T follicular helper cell (primary cell): ENCODE measurements at places on chromosomes 6 and 20.

GRCh38 chr6:40146902-40147301 lies 212.6 kb upstream of the MOCS1 start:
- DNase-seq, result no peak

- DNase-seq, result no peak
Measured at GRCh38 chr20:49646528-49646927, 67.2 kb downstream of the B4GALT5 start.

DNA sequence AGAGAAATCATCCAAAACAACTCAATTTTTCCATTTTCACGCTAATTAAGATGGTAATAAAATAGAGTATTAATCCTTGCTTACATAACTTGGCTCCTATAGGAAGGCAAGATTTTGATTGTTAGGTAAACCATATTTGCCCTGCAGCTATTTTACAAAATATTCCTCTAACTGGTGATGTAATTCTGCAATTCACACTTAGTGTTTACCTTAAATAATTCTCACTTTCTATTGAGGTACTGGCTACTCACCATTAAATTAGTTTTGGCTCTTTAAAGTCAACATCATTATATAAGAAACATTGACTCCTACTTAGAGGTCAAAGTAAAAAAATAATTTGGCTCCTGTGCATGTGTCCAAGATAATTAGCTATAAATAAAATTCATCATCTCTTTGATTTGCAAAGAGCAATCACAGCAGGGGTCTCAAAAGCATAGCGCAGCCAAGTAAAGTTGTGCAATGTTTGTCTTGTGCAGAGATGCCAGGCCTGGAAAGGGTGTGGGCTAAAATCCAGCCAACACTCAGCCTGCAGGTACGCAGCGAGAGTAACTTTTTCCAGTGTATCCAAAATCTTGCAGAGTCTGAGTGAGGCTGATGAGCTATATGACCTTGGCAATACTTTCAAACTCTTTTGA lies 501.2 kb downstream of the MMUT start:
- DNase-seq, result no peak

GRCh38 chr6:28446818-28447511 lies 3.7 kb upstream of the ZSCAN23 start:
- no peak for DNase-seq

GRCh38 chr6:139920027-139920775 lies 545.8 kb upstream of the CITED2 start:
- no peak for DNase-seq

DNA sequence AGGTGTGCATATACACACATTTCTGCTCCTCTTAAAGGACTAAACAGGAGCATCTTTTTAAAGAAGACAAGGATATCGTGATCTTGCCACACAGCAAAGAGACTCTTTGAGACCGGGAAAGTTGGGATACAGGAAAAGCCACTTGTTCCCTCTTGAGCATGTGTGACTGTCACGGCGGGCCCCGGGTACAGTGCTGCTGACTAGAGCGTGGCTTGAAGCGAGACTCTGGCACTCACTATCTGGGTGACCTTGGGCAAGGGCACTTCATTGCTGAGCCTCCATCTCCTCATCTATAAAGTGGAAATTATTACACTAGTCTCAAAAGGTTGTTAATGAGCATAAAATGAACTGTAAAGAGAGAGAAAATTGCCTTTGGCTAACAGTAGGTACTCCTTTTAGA lies 713.9 kb downstream of the PTPRT start:
- no peak for DNase-seq

- no peak for DNase-seq
Measured at GRCh38 chr6:108806171-108806570, 42.1 kb upstream of the ARMC2 start.

DNA sequence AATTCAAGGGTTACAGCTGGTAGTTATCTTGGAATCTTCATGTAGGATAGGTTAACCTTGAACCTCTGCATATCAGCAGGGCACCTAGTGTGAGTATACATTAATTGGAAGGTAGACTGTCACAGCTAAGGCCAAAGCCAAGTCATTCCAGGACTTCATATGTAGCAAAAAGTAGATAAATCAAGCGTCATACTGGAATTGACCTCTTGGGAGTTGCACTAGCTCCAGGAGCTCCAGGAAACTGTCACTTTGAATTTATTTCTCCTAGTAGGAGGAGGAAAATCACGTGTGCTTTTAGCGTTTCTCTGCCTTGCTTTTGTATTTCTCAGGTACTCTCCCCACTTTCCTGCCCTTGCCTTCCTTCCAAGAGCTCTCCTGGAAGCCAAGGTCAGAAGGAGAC lies 30.3 kb downstream of the RIPOR2 start:
- no peak for DNase-seq

DNA sequence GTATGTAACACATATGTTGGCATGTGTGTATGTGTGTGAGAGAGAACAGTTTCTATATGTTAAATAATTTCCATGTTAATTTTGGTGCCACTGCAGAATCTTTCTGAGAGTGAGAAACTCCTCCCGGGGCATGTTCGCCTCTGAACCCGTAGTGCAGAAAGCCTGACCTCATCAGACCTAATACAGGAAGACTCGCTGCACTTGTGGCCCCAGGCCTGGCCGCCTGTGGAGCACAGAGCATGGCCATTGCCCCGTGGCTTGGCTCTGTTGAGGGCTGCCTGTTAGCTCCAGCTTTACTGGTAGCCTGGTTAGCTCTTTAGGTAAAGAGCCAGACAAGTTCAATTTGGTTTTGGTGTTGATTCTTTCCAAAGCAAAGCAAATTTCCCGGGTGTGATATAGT lies 25.5 kb downstream of the FARS2 start:
- no peak for DNase-seq

DNA sequence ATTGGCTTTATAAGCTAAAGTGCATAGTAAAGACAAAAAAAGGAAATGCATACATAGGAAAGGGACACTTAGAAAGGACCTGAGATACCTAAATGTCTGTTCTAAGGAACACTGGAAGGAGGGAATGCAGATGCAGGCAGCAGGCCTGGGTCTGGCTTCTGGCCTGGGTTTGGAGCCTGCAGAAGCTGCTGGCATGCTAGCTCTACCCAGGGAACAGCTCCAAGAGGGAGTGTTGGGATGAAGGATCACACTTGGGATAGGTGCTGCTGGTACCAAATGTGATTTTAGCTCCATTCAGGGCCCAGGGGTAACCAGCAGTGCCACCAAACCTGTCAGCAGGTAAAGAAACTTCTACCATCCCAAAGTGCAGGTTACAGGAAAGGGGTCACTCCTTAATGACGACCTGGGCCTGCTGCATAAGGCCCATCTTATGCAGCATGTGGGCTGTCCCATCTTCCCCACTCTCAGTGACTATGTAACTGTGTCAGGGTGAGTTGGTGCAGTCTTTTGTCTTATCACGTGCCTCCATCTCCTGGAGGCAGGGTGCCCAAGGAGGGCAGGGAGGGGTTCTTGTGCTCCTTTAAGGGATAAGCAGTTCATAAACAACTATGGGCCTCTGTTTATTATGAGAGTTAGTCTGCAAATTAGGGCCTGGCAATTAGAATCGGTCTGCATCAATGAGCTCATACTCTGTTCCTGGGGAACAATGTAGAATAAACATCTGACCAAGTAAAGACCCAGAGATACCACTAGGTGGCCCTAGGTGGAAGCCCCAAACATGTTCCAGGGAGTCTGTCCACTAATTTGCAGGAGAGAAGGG lies 26.9 kb downstream of the DDX27 start:
- no peak for DNase-seq

GRCh38 chr6:54588176-54588575 lies 258.4 kb upstream of the FAM83B start:
- no peak for DNase-seq

DNA sequence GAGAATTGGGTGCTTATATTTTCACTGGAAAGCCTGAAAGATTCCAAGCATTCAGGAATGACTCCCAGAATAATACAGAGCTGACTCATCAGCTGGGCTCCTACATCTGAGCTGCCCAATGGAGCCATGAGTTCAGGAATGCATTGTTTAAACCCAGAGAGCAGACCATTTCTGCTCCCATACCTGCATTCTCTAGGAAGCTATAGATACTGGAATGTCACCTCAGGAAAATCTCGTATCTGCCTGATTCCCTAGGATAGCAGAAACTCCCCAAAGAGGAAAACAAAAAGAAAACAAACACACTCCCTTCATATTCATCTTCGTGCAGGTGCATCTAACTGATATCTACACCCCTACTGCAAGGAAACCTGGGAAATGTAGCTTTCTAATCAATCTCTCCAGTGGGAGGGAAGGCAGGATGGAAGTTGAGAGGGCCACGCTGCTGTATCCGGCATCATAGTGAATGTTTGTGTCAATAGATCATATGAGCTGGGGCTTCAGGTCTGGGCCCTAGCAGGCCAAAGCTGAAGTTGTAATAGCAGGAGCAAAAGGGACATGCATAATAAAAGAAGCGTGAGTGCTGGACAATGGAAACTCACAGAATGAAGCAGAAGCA lies 8.2 kb upstream of the SLC2A12 start:
- DNase-seq, result no peak

DNA sequence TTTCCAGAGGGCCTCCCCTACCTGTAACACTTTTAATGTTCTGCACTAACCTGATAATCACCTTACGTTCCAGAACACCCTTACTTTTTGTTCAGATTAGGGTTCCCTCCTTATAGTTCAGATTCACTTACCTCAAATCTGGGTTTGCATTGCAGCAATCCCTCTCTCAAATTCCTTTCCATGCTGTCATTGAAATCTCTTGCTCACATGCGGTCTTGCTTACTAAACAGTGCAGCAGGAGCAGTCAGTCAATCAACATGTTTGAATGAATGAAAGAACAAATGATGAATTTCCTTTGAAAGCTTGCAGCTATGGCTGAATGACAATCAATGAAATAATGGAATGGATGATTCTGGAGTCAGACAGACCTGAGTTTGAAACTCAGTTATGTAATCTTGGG lies 200.1 kb downstream of the HIVEP2 start:
- DNase-seq, result no peak

GRCh38 chr6:168126566-168127383 lies 47.8 kb upstream of the FRMD1 start:
- DNase-seq, result no peak

GRCh38 chr20:63419299-63419698 lies 53.2 kb downstream of the KCNQ2 start:
- DNase-seq, result no peak

- DNase-seq, result no peak
Measured at GRCh38 chr20:52496191-52496590, 304.6 kb upstream of the ZFP64 start.

DNA sequence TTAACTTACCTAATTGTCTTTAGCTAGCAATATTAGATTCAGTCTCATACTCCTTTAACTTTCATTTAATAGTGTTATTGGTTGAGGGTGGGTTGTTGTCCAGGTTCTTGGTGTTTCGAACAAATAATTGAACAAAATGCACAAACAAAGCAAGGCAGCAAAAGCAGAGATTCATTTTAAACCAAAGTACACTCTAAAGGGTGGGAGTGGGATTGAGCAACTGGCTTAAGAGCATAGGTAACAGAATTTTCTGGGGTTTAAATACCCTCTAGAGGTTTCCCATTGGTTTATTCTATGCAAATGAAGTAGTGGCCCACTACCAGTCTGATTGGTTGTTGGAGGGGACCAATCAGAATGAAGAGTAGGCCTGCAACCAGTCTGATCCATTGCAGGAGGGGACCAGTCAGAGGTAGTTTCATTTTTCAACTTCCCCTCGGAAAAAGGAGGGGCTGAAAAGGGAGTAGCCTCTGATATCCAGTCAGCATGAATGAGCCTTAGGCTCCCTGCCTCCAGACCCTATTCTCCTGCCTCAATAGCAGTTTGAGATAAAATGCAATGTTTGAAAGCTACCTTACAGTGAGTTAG lies 26.3 kb upstream of the RAB23 start:
- DNase-seq, result no peak

GRCh38 chr6:156250593-156250992 lies 526.6 kb upstream of the ARID1B start:
- DNase-seq, result no peak

GRCh38 chr6:90173262-90173925 lies 123.2 kb downstream of the BACH2 start:
- no peak for DNase-seq

DNA sequence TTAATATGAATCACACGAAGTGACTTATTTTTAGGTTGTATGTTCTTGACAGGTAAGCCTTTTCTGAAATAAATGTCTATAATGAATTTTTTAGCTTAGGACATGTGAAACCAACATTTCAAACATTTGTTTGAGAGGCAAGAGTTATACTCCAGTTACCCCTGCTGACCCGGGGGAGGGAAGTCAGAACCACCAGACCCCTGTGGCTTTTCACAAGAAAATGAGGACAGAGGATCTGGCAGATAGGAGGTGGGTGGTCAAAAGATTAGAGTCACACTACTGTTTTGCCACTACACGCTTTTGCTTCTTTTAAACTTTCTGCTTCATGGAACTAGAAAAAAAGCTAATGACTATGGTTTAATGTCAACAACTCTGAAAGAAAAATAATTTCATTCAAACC lies 27.5 kb upstream of the ADGRF4 start:
- no peak for DNase-seq

DNA sequence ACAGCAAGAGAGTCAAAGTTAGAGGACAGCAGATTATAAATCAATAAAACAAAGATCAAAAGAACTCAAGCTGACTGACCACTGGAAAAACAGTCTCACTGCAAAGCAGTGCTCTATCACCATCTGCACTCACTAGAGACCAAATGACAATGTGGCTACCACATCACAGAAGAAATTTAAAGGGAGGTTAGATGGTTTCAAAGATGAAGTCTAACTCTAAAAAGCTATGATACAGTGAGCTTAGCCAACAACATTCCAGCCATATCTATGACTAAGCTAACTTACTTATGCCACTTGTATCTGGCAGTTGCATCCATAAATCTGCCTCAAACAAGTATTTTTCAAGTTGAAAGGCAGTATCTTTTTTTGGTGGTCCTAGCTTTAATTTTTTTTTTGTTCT lies 68.6 kb downstream of the ARHGAP18 start:
- DNase-seq, result no peak

GRCh38 chr20:15288106-15288505 lies 950.7 kb upstream of the FLRT3 start:
- no peak for DNase-seq

GRCh38 chr6:41579088-41579610 lies 33.0 kb downstream of the FOXP4 start:
- DNase-seq, result no peak

- no peak for DNase-seq
Measured at GRCh38 chr6:49328051-49328744, 134.9 kb downstream of the MMUT start.

GRCh38 chr6:137798846-137799245 lies 68.2 kb upstream of the TNFAIP3 start:
- DNase-seq, result no peak

DNA sequence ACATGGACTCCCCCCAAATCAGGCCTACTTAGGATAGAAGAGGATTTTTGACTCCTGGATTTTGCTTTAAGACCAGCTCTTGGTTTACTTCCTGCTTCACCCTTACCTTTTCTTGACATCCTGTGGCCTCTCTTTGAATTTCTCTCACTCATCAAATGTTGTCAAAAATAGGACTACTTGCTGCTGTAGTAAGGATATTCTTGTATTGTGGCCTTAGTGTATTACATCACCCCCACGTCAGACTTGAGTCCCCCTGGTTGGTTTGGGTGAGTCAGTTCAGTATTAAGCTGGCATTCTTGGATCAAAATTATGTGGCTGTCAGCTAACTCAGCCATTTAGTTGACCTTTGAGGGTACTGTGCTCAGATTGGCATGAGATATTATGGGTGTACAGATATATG lies 1.1 kb downstream of the TPX2 start:
- no peak for DNase-seq

- no peak for DNase-seq
Measured at GRCh38 chr6:125014661-125014957, 52.4 kb downstream of the RNF217 start.
